ENCODE measurements at places on chromosomes 6 and 20. TPM values are rescaled to one million over a fixed set of nuclear protein-coding genes. Genes with fewer than 3 reads are reported as not detected.

DNA sequence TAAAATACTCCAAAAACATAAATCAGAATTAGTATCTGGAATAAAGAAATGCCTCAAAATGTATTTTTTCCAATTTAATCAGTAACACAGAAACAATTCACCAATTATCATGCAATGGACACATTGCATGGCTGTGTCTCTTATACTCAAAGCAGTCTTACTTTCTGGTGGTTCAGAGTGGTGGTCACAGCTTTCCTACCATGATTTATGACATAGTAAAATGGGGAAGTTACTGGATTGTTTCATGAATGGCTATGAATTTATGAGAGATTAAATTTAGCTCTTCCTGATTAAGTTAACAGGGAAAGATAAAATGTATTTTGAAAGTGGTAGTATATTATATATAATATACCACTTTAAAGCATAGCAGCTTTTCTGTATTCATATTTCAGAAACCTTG is 331.5 kb upstream of the MAP3K7 start:
- no peak for DNase-seq

- DNase-seq = no peak
These were observed 269.0 kb downstream of the SMOC2 start for GRCh38 chr6:168709991-168710390.

DNA sequence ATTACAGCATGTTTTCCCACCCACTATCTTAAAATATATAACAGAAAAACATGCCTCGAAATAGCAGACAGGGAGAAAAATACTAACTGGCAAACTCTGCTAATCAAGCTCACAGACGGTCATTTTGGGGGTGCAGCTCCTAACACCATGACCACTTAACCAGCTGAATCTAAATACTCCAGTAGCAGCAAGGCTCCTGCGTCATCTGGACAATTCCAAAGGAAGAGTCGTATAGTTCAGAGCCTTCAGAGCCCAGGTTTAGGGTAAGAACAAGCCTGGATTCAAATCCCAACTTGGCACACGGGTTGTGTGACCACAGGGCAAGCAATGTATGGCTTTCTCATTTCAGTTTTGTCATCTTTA is 81.3 kb upstream of the COL21A1 start:
- DNase-seq = no peak

DNA sequence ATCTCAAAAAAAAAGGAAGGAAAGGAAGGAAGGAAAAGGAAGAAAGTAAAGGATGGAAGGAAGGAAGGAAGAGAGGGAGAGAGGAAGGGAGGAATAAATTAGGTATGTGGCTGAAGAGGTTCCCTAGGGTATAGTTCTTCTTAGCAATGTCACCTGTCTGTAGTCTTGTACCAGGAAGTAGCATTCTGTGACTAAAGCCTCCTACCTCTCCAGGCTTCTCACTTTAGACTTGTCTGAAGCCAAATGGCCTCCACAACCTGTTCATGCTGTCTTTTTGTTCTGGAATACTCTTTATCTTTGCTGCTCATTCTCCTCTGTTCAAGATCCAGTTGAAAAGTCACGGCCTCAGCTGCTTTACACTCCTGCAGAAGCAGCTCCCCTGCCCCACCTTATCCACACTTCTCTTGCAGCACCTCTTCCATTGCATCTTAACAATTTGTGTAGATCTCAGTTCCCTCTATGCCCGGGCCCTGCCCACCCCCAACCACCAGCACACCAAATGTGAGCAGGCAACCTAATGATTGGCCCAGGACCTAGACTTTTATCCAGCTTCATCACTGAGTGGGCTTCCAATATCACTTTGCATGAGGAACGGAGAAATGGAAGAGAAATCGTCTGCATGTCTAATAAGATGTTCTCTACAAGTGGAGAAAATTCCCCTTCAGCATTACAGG is 19.1 kb downstream of the GCNT2 start:
- no peak for DNase-seq

DNA sequence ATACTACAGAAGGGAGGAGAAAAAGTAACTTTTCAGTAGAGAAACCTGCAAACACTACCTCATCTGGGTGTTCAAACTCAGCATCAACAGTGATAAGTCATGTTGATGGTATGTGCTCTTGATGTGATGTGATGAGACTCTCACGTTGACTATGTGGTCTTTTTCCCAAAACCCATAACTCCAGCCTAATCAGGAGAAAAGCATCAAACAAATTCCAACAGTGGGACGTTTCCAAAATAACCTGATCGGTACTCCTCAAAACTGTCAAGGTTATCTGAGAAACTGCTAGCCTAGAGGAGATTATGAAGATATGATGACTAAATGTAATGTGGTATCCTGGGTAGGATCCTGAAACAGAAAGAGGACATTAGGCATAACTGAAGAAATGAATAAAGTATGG is 41.9 kb upstream of the TAB2 start:
- no peak for DNase-seq

ZBTB46 gene
- 8.1 TPM for total RNA-seq

NKX2-2 gene
- not detected for total RNA-seq

ZNF311 gene
- total RNA-seq = 2.0 TPM

DNA sequence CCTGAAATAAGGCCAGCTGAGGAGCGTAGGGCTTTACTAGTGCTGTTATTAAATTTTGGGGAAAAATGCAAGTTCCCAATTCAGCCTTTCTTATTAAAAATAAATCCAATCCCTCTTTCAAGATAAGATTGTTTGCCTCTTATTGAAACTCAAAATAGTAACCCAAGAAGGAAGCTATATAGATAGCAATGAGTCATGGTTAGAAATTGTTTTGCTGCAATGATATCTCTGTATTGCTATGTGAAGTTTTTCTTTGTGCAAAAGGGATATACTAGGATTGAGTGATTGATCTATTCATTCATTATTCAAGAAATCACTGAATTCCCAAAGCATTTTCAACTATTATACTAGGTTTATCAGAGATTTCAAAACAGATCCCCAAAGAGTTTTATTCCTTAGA is 93.0 kb upstream of the HDAC2 start:
- DNase-seq = no peak

DNA sequence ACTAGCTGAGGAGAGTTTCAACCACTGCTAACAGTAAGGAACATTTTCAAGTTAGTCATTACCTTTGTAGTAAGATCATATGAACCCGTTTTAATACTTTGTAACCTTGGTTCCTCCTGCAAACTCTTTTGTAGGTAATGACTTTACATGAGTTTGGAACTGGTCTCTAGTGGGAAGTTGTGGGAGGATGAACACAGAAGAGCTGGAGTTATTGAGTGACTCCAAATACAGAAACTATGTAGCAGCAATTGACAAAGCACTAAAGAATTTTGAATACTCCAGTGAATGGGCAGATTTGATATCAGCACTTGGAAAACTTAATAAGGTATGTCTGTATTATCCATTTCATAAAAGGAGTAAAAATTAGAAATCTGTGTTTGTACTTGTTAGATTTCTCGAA is 29.3 kb downstream of the DOP1A start:
- DNase-seq = no peak

DNA sequence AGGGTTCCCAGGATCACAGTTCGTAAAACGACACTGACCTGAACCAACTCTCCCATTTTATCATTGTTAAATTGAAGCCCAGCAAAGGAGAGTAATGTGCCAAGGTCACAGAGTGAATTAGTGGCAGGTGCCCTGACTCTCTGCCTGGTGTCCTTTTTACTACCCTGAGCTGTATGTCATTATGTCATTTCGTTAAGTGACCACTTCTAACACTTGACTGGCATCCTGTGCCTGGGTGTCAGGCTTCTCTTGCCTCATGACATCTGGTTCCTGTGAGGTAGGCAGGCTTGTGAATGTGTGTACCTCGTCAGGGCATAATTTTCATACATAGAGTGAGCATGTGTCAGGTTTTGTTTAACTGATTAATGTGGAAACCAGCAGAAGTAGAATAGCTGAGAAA is 48.6 kb downstream of the RALY start:
- no peak for DNase-seq

DNA sequence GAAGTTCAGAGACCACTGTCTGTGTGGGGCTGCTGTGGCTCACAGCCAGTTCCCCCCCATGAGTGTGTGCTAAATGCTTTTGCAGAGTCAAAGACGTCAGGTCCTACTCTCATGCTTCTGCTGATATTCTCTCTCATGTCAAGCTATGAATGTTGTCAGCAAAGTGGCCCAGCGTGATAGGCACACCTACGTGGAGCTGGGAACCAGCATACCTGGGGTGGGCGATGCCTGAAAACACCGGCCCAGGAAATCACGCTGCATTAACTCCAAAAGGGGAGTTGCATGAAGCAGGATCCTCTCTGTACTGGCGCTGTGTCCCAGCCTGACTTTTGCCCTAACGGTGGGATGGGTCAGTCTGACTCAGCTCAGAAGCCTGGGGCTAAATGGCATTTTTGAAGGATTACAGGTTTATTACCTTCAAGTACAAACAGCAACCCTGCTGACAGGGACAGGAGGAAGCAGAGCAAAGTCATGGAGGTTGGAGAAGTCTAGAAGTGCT is 9.0 kb upstream of the MRPS10 start:
- DNase-seq = no peak

DNA sequence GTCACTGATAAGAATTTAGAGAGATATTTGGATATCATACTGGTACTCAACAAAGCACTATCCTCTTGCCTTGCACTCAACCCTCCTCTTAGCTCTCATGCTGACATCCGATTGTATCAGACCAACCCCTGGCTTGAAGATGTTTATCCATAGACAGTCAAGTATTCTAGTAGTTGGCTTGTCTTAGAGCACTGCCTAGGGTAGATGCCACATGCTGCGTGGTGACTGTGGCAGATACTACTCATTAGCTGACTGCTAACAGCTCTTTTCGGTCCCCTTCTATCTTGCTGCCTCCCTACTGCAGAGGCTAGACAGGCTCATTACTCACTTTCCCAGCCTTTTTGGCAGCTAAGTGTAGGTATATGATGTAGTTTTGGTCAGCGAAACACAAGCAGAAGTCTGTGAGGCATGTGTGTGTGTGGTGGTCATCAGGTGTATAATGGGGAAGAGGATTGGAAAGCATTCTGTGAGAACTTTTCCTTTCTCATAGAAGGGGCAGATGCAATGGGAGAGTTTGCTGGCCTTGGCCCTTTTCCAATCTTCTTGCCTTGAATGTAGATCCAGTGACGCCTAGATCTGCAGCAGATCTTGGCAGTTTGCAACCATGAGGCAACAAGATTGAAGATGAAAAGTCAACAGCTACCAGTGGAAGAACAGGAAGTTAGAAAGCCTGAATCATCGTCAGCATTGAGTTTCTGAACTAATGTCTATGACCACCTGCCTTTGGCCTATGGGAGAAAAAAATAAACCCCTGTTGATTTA is 4.4 kb upstream of the IFNGR1 start:
- no peak for DNase-seq

TFAP2D gene
- total RNA-seq = not detected

DNA sequence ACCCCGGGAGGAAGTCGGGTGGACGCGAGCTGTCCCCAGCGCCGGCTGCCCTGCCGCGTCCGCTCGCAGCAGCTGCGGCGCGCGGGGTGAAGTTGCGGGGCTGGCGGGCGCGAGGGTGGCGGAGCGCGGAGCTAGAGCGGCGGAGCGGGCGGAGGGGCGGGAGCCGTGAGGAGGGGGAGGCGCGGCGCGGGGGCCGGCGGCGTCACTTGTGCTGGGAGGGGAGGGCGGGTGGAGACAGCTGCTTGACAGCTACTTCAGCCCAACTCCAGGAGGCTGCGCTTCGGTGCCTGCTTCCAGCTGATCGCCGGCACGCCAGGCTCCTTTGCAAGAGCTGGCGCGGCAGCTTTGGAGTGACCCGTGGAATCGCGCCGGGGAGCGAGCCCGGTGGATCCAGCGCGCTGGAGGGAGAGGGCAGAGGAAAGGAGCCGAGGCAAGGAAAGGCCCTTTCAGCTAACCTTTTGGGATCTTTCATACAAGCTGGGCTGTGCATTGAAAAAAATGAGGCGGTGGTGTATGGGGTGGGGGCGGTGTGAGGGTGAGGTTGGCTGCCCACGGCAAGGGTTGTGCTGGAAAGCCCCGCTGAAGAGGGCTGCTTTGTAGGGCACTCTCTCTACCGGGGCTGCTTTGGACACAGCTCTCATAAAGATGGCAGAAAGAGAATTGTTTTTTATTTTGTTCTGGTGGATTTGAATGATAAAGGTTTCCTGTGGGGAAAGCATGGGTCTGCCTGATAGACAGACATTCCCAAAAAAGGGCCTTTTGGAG is 24.6 kb downstream of the RIPOR2 start:
- DNase-seq = peak; percentile 91

GRCh38 chr6:126618639-126619343 is 278.9 kb downstream of the CENPW start:
- DNase-seq = no peak

HDGFL1 gene
- not detected for total RNA-seq

GPR63 gene
- total RNA-seq = 18.2 TPM

NFATC2 gene
- total RNA-seq = 0.19 TPM

DNA sequence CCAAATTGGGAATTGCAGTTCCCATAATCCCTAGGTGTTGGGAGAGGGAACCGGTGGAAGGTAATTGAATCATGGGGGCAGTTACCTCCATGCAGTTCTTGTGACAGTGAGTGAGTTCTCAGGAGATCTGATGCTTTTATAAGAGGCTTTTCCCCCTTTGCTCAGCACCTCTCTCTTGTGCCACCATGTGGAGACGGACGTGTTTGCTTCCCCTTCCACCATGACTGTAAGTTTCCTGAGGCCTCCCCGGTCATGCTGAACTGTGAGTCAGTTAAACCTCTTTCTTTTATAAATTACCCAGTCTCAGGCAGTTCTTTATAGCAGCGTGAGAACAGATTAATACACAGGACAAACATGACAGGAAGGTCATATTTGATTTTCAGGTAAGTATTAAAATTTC is 25.3 kb upstream of the HECA start:
- peak; percentile 54 for DNase-seq

MEP1A gene
- total RNA-seq = not detected

DNA sequence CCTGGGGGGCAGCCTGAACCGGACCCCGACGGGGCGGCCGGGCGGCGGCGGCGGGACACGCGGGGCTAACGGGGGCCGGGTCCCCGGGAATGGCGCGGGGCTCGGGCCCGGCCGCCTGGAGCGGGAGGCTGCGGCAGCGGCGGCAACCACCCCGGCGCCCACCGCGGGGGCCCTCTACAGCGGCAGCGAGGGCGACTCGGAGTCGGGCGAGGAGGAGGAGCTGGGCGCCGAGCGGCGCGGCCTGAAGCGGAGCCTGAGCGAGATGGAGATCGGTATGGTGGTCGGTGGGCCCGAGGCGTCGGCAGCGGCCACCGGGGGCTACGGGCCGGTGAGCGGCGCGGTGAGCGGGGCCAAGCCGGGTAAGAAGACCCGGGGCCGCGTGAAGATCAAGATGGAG is 636 bp downstream of the SRF start:
- peak; percentile 70 for DNase-seq

CCDC170 gene
- 0.06 TPM for total RNA-seq

THBD gene
- total RNA-seq = 0.06 TPM
